ENCODE measurements at places on chromosomes 7 and 10.

DNA sequence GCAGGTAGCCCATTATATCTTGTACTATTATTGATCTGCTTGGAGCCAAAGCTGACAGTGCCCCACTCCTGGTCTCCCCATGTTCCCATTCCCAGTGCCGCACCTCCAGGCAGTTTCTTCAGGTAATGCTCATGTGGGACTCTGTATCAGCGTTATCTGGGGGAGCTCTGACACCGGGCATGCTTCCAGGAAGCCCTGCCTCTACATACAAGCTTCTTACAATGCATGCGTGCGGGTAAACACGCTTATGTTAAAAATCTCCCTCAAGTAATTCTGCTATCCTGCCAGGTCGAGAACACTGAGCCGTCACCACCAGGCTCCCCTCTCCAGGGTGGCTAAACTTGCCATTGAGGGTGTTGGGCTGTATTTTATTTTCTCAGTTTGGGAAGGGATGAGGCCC is 61.6 kb upstream of the LBX1 start:
- DNase-seq: no peak

DNA sequence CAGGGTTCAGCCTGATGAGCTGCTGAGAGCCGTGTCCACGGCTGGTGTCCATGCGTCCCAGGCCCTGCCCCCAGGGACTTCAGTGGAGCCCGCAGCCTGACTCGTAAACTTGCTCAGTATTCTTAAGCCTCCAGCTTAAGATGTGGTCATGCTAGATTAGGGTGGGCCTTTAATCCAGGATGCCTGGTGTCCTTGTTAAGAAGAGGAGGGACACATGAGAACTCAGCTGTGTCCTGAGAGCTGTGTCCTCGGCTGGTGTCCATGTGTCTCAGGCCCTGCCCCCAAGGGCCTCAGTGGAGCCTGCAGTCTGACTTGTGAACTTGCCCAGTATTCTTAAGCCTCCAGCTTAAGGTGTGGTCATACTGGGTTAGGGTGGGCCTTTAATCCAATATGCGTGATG is 23.0 kb downstream of the DOCK1 start:
- no peak for DNase-seq

DNA sequence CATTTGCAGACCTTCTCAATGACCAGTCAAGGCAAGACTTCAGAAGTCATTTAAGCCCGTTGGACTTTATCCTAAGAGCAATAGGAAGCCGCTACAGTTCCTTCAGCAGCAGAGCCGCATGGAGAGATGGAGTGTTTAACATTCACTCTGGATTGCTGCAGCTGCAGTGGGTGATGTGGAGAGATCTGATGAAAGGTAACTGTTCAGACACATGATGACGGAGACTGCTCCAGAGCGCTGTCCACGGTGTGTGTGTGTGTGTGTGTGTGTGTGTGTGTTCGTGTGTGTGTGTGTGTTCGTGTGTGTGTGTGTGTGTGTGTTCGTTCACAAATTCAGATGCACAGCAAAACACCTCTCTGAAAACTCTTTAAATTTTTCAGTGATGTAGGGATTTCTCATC is 37.0 kb downstream of the SEC61G start:
- no peak for DNase-seq

GRCh38 chr10:8137272-8137681 is 82.8 kb downstream of the GATA3 start:
- DNase-seq: no peak

GRCh38 chr10:84059526-84059925 is 79.8 kb upstream of the GHITM start:
- no peak for DNase-seq

DNA sequence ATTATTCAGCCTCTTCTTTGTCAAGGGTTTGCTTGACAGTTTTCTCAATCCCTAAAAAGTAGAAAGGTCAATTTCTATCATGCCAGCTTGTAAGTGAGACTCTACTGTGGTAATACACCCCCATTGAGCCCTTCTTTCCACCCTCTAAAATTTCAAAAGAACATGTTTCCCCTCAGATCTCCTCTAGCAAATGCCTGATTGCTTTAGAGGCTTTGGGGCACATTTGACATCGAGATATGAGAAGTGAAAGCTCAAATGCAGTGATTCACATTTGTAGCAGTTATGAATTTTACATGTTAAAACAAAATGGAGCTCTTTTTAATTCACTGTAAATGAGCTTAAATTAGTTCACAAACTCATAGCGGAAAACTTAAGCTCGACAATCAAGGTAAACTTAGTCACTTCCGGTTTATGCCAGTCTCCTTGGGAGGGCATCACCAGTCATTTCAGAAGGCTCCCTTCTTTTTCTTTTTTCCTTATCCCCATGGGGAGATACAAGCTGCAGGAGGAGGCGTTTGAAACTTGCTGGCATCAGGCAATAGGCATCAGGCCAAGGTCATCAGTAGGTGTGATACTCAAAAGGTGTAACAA is 55.3 kb upstream of the ADO start:
- DNase-seq: no peak

DNA sequence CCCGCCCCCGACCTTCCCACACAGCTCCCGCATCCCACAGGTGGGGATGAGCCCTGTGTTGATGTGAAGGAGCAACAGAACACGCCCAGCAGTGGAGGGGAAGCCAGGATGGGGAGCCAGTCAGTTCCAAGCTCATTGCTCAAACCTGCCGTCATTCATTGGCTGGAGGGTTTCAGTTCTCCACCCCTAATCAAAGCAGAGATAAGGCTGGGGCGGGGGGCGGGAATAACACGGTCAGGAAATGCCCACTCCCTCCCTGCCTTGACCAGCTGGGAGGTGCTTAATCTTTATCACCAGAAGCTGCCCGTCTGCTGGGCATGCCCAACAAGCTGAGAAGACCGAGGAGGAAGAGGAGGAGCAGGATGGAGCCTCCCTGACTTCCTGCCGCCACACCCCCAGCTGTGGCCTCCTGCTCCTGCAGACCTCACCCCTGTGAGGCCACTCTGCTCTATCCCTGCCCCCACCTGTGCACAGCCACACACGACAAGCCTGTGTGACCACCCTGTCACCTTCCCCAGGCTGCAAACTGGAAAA is 265.1 kb downstream of the ZEB1 start:
- no peak for DNase-seq

DNA sequence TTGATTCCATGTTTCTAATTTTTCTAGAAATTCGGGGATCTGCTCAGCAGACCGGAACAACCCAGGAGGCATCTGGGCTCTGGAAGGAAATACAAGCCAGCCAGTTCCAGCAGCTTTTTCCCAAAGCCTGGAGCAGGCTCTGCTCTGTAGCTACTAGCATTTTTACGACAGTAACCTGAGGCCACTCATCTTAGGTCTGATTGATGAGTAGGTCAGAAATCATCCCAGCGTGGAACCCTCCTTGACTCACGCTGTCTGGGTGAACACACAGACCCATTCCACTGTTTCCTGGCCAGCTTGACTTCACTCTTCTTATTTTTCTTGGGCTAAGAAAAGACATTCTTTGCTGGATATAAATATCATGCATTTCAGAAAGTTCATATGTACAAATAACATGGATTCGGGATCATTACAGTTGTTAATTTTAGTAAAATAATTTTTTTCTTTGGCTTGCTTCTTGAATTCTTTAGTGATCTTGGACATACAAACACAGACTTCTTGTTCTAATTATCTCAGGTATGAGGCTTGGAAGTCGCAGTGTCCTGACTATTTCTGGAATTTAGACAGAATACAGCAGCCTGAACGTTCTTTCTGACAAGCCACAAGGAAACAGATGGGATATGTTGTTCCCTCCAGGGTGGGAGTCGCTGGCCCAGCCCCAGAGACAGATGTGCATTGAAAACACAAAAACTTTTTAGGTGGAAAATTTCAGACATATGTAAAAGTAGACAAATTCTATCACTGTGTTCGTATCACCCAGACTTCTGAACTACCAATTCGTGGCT is 54.6 kb upstream of the PITRM1 start:
- DNase-seq: peak; percentile 61

DNA sequence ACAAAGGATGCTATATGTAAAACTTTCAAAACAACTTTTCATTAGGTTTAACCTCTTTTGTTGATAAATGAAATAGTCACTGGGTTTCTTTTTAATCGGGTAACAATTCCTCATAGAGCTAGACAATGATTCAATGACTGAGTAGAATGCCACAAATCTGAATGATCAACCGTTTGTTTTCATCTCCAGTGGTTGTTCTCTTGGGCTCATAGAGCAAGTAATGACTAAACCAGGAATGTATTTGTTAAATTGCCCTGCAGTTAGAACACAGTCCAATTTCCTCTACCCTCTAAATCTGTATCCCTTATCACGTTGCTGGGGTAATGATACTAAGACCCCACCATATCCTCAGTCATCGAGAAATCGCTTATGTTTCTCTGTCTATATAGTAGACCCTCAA is 40.0 kb downstream of the CNNM1 start:
- no peak for DNase-seq
